Nasal cavity respiratory epithelium epithelial cell of viscerocranial mucosa (primary cell): ENCODE measurements at places on chromosomes 7 and 10. TPM values are rescaled to one million over a fixed set of nuclear protein-coding genes. Genes with fewer than 3 reads are reported as not detected.

MMP21 gene
- total RNA-seq, result not detected in 2 replicates

GARIN1A gene
- total RNA-seq, result under 0.01 and 0.78 TPM in 2 replicates

DLX5 gene
- total RNA-seq, result 0.34 and 1.00 TPM in 2 replicates

CALML5 gene
- total RNA-seq, result 2.3 and 2.7 TPM in 2 replicates

IQUB gene
- total RNA-seq, result under 0.01 and 0.21 TPM in 2 replicates

SRRM3 gene
- total RNA-seq, result 0.34 and 2.1 TPM in 2 replicates
